ENCODE measurements at places on chromosomes 12 and 14. TPM values are rescaled to one million over a fixed set of nuclear protein-coding genes. Genes with fewer than 3 reads are reported as not detected.

DNA sequence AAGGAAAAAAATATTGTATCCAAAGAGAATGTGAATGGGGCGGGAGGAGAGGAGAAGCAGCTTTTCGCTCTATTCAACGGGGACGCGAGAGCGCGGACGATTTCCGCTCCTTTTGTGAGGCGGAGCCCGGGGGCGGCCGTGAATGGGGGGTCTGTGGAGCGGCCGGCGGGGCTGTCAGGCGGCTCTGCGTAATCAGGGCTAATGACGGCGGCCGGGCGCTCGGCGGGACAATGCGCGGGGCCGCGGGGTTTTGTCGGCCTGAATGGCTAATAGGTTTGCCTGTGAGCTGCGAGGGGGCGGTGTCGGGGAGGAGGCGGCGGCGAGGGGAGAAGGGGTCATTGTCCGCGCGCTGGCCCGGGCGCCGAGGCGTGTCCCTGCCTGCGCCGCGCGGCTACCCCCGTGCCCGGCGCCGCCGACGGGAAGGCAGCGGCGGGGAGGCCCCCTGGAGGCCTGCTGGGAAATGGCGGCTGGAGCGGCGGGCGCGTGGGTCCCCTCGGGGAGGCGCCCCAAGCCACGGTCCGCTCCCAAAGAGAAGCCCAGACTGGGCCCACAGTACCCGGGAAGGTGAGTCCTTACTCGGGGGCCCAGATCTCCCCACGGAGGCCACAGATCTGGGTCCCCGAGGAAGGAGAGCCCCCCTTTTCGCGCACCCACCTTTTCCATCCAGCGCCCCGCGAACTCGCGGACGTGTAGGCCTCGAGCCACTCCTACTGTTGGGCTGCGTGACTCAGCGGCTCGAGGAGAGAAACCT, 6.0 kb downstream of the SIX6 start:
- peak; percentile 8 for DNase-seq

DNA sequence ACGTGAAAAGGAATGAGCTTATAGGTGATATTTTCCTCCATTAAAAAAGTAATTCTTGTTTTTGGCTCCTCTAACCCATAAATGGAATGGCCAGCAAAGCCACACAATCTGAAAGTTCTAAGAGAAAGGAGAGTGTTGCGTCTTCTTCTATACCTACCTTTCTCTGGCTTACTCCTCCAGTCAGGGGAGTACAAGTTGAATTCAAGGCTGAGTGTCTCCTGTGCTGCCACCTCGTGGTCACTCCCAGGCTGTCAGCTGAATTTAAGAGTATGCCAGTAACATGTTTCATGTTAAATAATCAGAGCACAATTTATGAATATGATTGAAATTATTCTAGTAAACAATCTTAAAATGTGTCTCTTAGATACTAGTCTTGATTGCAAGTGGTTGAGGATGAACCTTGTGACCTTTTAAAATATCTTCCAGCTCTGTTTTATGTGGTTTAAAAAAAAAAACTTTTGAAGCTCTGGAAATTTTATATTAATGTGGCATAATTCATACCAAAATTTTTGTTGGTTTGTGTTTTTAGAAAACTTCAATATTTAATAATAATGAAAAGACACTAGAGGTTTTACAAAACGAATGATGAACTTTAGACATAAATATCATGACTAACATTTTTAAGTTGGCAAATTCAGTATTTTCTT, 31.7 kb downstream of the PTHLH start:
- DNase-seq = no peak

DNA sequence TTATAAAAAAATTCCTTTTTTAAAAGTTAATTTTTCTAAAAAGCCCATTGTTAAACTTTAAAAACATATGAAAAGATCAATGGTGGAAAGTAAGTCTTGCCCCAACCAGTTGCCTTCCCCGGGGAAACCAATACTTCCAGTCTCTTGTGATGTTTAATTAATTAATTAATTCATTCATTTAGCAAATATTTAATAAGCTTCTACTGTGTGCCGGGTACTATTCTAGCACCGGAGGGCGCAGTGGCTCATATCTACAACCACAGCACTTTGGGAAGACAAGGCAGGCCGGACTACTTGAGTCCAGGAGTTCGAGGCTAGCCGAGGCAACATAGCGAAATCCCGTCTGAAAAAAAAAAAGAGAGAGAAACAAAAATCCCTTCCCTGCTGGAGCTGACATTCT, 87.4 kb downstream of the HECTD4 start:
- DNase-seq = no peak

DNA sequence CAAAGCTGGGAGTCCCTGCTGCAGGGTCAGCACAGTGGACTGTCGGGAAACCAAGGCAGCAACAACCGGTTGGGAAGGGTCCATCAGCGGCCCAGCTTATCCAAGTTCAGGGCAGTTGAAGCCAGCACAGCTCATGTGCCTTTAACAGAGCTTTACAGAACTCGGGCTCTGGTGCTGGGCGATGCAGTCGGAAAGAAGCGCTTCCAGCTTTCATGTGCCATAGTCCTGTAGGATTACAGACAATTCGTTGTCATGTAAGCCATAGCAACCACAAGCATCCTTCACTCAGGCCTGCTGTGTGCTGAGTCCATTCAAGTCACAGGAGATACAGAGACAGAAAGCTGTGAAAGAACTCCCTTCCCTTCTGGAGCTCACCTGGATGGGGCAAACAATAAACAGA, 3.5 kb upstream of the FAM181A start:
- DNase-seq = no peak

PIK3C2G gene
- total RNA-seq = 0.41 TPM

DLGAP5 gene
- total RNA-seq = 4.9 TPM

ITGB7 gene
- total RNA-seq = not detected
